Muscle of leg (tissue), 16 donors: ENCODE measurements at places on chromosomes 12 and 14. TPM values are rescaled to one million over a fixed set of nuclear protein-coding genes. Genes with fewer than 3 reads are reported as not detected.

PMCH gene
- not detected for total RNA-seq

- no peak for DNase-seq
- no peaks in the 10 kb centered on the region for H3K4me1 ChIP-seq
- H3K36me3 ChIP-seq = no peaks in the 10 kb centered on the region
- H3K4me3 ChIP-seq = no peak overlapping the region
- H3K27ac ChIP-seq = no peak overlapping the region
- no peaks in the 10 kb centered on the region for H3K27me3 ChIP-seq
Measured at GRCh38 chr12:61915420-61915819, 344.8 kb upstream of the USP15 start.

POTEG gene
- total RNA-seq = not detected

- no peak overlapping the region for H3K4me3 ChIP-seq
- H3K27me3 ChIP-seq = no peaks in the 10 kb centered on the region
- H3K36me3 ChIP-seq = peaks cover 85% of the 10 kb centered on the region
- DNase-seq = no peak
- no peak overlapping the region for H3K27ac ChIP-seq
Measured at GRCh38 chr14:101055776-101056374, 152.4 kb upstream of the RTL1 start.
